ENCODE measurements at places on chromosomes 7 and 10.

DNA sequence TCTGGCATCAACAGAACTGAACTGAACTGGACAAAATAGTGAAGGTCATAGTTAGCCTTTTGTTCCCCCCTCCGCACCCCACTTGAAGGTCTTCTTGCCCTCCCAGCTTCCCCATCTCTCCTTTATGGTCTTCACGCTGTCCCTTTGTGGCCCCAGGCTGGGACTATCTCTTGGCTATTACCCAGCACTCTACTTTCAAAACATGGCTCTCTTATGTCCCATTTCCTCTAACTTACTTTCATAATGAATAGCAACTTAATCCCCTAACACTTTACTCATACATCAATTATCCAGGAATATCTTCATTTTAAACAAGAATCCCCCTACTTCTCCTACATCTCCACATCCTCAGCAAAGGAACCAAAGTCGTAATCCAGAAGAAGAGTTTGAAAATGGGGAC lies 135.3 kb upstream of the ITGB1 start:
- DNase-seq, result no peak

GRCh38 chr10:129658376-129659072 lies 191.5 kb downstream of the MGMT start:
- no peak for DNase-seq

DNA sequence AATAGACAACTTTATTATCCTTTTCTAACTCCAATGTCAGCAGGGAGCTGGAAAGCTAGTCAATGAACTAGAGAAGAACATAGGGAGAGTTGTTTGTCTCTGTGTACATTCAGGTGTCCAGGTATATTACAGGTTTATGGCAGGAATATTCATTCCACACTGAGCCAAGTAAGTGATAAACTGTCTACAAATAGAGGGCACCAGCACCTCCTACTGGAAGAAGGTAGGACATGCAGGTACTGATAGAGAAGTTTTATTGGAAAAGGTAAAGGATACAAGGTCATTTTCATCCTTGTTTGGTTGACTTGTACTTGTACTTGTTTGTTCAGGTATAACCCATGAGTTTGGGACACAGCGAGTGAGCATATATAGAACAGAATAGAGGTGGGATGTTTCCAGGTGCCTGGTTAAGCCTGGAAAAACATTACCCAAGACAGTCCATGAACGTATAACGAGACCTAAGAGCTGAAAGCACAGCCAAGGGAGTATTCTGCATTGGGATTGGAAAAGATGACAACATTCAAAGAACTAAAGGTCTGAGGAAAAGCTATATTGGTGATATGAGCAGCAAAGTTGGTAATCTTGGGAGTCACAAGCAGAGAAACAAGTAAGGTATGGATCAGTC lies 61.4 kb upstream of the PPP1R3C start:
- DNase-seq, result peak; percentile 59

DNA sequence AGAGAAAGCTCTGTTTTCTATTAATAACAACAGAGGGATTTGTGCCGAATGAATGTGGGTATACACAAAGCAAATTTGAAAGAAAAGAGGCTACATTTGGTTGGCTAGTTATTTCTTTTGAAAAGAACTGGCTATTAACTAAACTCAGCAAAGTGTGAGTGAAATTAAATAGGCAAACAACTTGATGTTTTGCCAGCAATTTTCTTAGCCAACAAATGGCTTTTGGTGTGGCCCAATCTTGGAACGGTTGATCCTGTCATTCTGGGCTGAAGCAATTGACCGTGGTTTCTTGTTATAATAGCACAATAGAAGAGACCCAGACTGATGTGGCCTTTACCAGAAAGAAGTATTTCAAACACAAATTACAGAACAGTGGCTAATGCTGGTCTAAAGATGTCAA lies 898.6 kb downstream of the KCNMA1 start:
- DNase-seq, result no peak

DNA sequence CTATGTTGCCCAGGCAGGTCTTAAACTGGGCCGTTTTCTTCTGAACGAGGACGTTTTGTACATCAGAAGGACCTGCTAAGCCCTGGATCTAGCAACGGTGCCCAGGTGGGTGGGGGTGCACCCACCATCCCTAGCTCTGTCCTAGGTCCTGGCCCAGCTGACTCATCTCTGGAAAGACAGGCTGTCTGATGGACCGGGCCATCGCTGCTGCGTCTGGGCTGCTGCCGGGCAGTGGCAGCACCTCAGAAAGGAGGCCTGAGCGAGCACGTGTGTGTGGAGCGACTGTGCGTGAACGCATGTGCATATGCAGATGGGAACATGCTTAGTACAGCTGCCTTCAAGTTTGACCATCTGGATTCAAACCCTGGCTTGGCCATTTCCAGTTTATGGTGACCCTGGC lies 7.3 kb upstream of the ELFN1 start:
- DNase-seq, result no peak

- DNase-seq, result peak; percentile 81
Observed at GRCh38 chr7:151700586-151701165, 176.2 kb downstream of the PRKAG2 start.

DNA sequence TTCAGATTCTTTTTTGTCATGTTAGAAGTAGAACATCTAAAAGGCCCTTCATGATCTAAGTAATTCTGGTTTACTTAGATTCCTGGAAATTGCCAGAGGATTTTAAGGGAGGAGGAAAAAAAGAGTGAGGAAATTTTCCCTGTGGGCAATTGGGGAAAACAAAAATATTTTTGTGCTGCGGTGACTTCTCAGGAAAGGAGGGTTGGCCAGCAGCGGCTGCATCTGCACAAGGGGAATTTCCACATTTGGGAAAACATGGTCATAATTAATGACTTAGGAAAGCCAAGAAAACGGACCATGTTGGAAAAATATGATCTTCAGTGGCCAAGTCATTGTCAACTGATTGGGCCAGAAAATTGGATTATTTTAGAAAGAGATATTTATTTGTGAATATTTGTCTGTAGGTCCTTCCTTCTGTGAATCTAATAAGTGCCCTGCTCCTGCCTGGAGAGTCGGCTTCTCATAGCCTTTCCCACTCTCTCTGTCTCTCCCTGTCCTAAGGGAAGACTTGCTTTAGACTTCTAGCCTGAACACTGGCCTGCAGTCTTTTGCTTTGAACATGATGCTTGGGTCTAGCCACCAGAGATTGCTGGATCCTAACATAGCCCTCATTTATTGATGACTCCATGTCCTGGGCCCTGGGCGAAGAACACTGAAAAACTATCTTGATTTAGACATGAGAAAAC lies 124.2 kb upstream of the MKLN1 start:
- peak; percentile 49 for DNase-seq

Data from fibroblast of mammary gland (primary cell).